ENCODE measurements at places on chromosomes 2 and 18.

GRCh38 chr2:42267530-42267929, 93.5 kb downstream of the COX7A2L start:
- no peak for DNase-seq

- no peak for DNase-seq
Observed at GRCh38 chr2:129803871-129804270, 175.6 kb upstream of the RAB6C start.

DNA sequence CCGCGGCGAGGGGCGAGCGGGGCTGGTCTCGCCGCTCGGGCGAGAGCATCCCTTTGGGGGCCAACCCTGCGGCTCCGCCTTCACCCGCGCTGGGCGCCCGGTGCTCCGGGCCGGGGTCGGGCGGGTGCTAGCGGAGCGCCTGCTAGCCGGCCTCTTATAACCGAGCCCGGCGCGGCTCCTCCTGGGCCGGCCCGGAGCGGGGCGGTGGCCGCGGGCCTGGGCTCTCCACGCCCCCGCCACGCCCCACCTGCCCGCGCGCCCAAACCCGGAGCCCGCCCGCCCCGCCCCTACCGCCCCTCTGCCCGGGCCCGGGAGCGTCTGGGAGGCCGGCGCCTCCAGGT, at the start of gene FOXI3:
TSS of gene FOXI3 (minus strand) at position 129 of the 341 bp plus-strand sequence. CDS start 158 bp downstream, outside the sequence.
- DNase-seq = no peak

DNA sequence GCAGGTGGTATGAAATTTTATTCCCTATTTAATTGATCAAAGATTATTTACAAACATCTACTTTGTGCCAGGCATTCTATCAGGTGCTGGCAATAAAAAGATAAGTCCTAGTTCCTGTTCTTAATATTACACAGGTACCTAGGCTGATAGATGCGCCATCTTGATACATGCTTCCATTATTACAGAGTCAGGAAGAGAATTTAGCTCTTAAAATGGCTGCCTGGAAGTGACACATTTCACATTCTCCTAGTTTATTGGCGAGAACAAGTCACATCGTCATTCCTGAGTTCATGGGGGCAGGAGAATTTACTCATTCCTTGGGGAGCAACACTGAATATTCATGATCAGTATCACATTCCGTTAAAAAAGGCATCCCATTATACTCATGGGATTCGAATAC, 1.1 kb upstream of the DARS1 start:
- no peak for DNase-seq

GRCh38 chr2:120546865-120547390, 188.7 kb upstream of the GLI2 start:
- no peak for DNase-seq

DNA sequence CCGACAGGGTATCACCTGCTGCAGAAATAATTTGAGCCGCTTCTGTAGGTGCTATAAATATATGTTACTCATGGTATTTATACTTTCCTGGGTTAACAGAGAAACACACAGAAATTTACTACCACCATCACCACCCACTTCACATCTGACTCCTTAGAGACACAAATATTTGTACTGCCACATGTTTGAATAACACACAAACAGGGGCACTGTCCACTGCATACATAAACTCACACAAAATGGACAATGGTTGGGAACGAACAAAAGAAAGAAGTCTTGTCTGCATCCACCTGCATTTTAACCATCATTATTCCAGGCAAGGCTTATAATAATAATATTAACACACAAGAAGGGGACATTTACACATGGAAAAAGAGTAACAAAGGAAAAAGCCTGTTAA, 24.0 kb downstream of the IMMT start:
- DNase-seq = no peak

DNA sequence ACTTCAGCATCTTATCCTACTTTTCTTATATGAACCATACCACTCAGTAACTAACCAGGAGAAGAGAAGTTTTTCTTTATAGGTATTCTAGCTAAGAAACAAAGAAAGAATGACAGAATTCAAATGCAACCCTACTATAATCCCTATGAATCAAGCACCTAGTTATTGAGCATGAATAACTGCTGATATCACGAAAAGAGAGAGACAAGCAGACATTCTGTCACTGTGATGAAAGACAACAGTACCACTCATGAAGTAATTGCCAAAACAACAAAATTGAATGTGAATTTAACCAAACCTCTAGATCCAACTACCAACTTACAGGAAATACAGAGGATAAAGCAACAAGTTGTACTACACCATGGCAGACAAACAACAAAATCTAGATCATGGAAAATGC, 15.3 kb downstream of the TTC21B start:
- DNase-seq = no peak

DNA sequence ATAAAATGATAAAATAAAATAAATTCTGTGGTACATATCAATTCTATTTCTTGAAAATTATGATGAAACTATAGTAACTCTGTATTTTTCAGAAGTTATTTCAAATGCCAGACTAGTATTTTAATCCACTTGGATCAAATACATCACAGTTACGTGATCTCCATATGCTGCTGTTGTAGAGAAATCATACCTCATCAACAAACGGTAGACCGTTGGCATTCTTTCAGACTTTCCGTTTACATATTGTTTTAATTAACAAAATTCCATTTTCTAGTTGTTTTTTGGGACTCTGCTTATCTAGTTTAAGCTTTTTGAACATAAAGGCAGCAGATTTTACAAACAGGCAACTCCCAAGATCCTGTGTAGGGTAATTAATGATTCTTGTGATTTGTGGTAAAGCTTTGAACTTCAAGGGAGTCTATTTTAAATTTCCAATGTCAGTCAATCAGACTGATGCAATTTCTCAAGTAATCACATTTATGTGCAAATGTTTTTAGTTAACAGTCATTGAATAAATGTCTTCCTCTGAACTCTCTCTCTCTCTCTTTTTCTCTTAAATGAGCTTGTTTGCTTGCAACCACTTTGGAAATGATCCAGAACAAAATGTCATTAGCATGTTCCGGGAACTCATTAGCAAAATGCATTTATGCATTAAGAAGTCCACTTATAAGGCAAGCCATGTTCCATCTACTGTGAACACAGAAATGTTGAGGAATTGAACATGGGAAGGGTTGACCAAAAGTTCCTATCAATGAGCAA, 31.8 kb downstream of the NYAP2 start:
- no peak for DNase-seq

DNA sequence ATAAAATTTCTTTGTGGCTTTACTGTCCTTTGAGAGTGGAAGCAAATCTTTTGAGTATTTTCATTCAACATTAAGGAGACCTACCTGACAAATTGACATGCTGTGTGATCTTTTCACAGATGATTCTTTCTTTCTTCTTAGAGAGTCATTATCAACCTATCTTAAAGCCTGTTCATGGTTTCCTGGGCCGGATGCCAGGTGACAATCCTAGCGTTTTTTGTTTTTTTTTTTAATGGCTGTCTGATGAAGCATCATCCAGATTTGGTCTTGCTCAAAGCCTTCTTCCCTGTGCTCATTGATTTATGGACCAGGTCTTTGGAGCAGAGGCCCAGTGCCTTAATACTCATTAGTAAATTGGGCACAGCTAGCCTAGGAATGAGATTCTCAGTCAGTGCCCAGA, 9.8 kb upstream of the MGAT5 start:
- DNase-seq = no peak

GRCh38 chr2:70753902-70754301, 14.1 kb downstream of the ADD2 start:
- DNase-seq = peak; percentile 57

GRCh38 chr2:220981926-220982325, 590.2 kb downstream of the EPHA4 start:
- DNase-seq = no peak

- no peak for DNase-seq
Observed at GRCh38 chr2:119197529-119198239, 25.9 kb upstream of the STEAP3 start.

GRCh38 chr2:194867328-194867727, 789.7 kb upstream of the SLC39A10 start:
- peak; percentile 26 for DNase-seq

DNA sequence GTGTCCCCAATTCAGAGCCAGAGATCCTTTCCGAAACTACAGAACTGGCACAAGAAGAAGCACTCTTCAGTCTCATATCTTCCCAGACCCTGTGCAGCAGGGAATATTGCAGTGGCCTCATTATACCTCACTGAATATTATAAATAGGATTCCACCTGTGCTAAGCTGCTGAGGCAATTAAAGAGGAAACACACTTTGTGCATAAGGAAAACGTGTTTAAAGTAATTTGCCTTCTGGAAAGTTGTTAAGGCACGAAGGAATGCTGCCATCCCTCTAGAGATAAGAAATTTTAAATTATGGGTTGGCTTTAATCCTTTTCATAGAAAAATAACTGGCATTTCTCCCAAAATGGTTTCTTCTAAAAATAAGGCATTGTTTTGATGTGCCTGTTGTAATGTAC, 233.3 kb downstream of the RAB3GAP1 start:
- DNase-seq = no peak

DNA sequence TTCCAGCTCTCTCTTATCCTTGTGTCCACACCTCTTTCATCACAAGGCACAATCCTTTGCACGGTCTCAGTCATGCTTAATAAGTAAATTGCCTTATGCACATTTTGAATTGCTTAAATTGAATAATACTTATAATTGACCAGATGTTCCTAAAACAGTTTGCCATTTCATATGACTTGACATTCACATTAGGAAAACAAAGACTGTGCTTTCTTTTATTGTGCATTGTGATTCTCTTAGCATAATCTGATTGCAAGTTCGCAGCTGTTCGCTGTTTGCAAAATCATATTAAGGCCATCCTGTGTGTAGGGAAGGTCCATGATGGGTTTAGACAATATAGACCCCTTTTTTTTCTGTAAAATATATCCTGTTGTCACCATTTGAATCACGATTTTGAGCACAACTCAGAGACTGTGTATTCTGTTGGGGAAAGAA, 75.6 kb downstream of the RNF144A start:
- no peak for DNase-seq

GRCh38 chr18:75066936-75067335, 142.0 kb downstream of the PTGR3 start:
- DNase-seq = no peak

DNA sequence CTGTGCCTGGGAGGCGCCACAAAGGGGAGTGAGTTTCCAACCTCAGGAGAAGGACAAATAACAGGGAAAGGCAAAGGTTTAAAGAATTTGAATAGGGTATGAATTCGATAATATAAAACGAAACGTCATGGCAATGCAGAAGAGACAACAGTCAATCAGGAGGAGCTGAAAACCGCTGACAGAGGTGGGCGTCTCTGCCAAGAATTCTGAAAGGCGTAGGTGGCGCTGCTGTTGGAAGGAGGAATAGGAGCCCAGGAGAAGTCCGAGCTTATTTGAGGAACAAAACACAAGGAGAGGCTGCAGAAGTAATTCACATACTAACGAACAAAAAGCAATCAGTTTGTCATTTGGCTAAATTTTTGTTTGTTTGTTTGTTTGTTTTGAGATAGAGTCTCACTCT, 485.8 kb upstream of the POU3F3 start:
- no peak for DNase-seq

- no peak for DNase-seq
Observed at GRCh38 chr2:222423632-222424275, 589 bp upstream of the SGPP2 start.

GRCh38 chr2:114968748-114969400, 526.4 kb downstream of the DPP10 start:
- no peak for DNase-seq

DNA sequence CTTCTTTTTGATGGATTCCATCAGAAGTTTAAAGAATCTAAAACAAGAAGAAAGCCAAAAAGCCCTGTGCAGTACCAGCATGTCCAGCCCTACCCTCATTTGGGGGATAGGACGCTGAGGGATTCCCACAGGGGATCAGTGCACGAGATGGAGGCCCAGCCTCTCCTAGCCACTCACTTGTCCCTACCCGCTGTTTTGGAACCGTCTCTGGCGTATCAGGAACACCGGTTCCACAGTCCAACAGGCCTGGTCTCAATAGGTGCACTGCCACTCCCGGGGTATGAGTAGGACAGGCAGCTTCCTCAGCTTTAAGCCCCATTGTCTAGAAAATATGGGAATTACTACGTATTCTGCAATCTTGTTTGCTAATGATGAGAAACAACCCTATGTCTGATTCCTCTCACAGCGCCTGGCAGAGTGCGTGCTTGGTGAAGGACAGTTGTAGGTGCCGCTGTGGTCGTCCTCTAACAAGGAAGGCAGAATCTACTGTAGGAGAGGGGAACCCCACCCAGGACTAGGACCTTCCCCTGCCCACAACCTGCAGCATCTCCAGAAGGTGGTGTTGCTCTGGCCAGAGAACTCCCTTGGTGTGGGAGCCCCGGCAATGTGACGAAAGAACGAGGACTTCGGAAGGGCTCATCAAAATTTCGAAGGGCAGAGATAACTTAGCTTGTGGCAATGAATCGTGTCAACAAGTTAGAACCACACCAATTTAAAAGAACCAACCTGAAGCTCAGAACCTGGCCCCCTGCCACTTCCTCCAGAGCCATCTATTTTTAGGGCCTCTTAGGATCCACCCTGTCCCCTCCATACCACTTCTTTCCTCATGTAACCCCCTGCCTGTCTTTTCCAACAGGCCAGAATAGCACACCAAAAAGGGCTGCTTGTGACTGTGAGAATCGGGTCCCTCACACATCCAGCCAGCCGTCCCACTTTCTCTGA, 71.7 kb downstream of the POLR1A start:
- DNase-seq = no peak

GRCh38 chr2:19552270-19552669, 193.8 kb upstream of the OSR1 start:
- no peak for DNase-seq

DNA sequence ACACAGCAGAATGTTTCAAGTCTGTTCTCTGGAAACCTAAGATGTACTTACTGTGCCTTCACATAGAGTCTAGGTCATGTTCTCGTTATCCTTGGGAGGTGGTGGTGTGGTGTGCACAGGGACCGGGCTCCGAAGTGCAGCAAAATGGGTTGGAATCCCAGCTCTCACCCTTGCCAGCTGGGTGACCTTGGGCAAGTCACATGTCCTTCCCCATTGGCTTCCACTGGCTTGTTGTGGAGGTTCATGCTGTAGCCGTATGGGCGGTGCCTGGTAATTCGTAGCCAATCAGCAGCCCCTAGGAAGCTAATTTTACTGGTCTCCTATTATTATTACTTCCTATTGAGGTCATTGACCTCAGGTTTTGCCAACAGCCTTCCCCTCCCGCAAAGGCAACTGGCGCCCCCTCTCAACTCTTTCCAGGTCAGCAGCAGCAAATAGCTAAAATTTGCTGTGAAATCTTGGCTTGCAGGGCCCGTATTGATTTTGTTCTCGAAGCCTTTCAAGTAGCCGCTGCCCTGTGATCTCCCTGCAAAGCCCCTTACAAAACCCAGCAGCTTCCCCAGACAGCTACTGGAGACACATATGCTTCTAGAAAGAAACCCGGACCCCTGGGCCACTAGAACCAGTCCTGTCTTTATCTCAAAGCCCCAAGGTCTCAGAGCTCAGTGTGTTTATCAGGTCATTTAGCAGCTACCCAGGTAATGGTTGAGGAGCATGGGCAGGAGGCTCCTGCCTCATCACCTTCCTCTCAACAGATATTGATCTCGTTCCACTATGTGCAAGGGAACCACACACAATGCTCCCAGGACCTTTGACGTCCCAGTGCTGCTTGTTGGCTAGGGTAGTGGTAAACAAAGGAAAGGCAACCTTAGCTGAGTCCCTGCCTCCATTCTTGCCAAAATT, 66.5 kb upstream of the SLC1A4 start:
- DNase-seq = no peak
